Activated naive CD4-positive, alpha-beta T cell treated with anti-CD3 and anti-CD28 coated beads, Interleukin-2, amount 10 ng/mL, durations not matched to agents 7 days and 5 days (primary cell): ENCODE measurements at places on chromosomes 4 and X.
A peak's percentile ranks its signal among the peaks of the same experiment; 100 is the strongest.

DNA sequence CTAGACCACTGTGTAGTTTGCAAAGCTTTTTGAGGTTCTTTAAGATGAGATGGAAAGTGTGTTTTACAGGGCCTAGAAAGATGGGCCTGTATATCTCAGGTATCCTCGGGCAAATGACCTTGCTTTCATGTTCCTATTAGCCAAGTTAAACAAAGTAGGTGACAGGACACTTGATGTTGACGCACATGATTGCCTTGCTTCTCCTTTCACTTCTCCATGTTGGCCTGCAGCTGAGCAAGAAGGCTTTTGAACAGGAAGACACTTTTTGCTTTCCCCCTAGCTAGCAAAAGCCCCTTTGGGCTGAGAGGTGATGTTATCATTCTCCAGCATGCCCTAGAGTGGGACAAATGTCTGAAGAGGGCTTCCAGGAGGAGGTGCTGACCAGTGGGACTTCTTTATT is 202.1 kb downstream of the GPC3 start:
- no peaks in the 10 kb centered on the region for H3K4me1 ChIP-seq
- H3K4me3 ChIP-seq = no peak overlapping the region
- no peak for DNase-seq
- no peak overlapping the region for H3K27ac ChIP-seq
- H3K36me3 ChIP-seq = no peaks in the 10 kb centered on the region
- H3K27me3 ChIP-seq = no peaks in the 10 kb centered on the region

DNA sequence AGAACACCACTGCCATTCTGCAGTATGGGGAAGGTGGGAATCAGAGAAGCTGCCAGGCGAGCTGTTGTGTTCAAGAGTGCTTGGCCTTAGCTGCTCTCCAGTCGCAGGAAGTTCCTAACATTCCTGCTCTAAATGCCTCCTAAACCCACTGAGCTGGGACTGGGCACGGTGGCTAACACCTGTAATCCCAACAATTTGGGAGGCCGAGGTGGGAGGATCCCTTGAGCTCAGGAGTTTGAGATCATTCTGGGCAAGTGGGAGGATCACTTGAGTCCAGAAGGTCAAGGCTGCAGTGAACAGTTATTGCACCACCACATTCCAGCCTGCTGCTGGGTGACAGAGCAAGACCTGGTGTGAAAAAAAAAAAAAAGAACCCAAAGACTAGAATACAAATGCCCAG is 690.3 kb upstream of the FAM241A start:
- no peak for DNase-seq
- H3K4me1 ChIP-seq = no peaks in the 10 kb centered on the region
- no peaks in the 10 kb centered on the region for H3K36me3 ChIP-seq

DNA sequence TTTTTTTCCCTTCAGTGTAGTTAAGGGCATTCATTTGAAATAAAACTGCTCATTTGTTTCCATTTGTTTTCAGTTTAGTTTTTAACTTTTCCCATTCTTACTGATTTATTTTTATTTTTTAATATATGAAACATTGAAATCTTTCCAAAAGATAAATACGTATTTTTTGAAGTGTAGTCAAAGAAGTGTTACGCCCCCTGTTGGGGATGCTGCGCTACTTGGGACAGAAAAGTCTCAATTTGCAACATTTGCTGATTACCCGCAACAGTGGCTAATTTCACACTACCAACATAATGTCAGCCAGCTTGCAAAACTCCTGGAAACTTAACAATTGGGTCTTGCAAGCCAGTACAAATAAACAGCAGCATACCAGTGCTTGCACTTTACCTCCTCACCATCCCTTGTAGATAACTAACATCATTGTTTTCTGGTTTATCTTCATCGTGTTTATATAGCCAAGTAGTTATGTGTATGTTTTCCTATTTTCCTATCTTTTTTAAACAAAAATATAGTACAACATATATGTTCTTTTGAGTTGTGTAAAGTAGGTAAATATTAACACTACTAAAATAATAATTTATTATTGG is 158.6 kb downstream of the STPG2 start:
- no peaks in the 10 kb centered on the region for H3K4me1 ChIP-seq
- DNase-seq = peak; percentile 21
- no peaks in the 10 kb centered on the region for H3K27me3 ChIP-seq
- no peaks in the 10 kb centered on the region for H3K36me3 ChIP-seq

GRCh38 chrX:10620121-10620699 is at the start of gene MID1:
Gene MID1 (minus strand): TSS chrX:10620585. CDS start chrX:10567547, 53,038 bp downstream.
- peak; percentile 25 for DNase-seq
- H3K4me3 ChIP-seq = peak within 1 kb of the TSS; percentile 50
- no peak within 1 kb of the TSS for H3K27ac ChIP-seq
- peaks cover 9% of the 10 kb centered on the region for H3K4me1 ChIP-seq
- peaks cover 36% of the 10 kb centered on the region for H3K27me3 ChIP-seq

- no peaks in the 10 kb centered on the region for H3K36me3 ChIP-seq
- H3K4me1 ChIP-seq = no peaks in the 10 kb centered on the region
- DNase-seq = no peak
- no peak overlapping the region for H3K4me3 ChIP-seq
These were observed 77.5 kb downstream of the IL15 start for GRCh38 chr4:141713771-141714445.

GRCh38 chrX:72101597-72102037 is 30.1 kb downstream of the RTL5 start:
- no peak overlapping the region for H3K4me3 ChIP-seq
- peaks cover 75% of the 10 kb centered on the region for H3K27me3 ChIP-seq
- H3K27ac ChIP-seq = peak overlapping the region; percentile 49
- H3K4me1 ChIP-seq = peaks cover 47% of the 10 kb centered on the region
- DNase-seq = no peak

DNA sequence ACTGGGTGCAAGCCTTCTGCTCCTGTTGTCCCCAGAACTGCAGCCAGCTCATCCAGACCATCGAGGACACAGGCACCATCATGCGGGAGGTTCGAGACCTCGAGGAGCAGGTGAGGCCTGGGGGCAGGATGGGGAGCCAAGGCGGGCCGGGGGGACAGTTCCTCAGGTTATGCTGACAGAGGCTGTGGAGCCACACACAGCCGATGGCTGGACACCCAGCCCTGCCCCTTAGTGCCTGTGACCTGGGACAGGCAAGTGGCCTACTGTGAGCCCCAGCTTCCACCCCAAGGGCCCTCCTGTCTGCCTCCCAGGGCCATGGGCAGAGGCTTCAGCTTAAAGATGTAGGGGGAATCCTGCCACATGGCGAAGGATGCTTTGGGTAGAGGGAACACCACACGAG is 14.3 kb downstream of the CCDC22 start:
- H3K36me3 ChIP-seq = peaks cover 19% of the 10 kb centered on the region
- H3K4me1 ChIP-seq = peaks cover 4% of the 10 kb centered on the region
- no peak overlapping the region for H3K4me3 ChIP-seq
- H3K27me3 ChIP-seq = no peaks in the 10 kb centered on the region
- H3K27ac ChIP-seq = no peak overlapping the region

DNA sequence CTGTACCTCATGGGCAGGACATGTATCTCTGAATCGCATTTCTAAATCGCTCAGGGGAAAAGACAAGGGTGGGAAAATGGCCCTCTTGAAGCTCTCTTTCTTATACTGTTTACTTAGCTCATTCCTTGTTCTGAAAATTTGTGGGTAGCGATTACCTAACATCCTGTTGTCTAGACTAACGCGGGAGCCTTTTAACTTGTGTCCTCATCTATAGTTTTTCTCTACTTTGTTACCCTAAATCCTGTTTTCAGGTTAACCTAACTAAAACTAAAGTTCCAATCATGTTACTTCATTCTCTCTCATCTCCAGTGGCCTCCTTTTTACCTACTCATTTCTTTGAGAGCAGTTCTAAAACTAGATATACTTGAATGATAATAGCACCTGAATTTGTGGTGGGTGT is 45.0 kb downstream of the SNX25 start:
- peak overlapping the region; percentile 80 for H3K27ac ChIP-seq
- H3K36me3 ChIP-seq = peaks cover 18% of the 10 kb centered on the region
- H3K4me3 ChIP-seq = no peak overlapping the region
- peaks cover 56% of the 10 kb centered on the region for H3K4me1 ChIP-seq
- DNase-seq = no peak

- H3K27me3 ChIP-seq = no peaks in the 10 kb centered on the region
- no peaks in the 10 kb centered on the region for H3K4me1 ChIP-seq
- no peaks in the 10 kb centered on the region for H3K36me3 ChIP-seq
- DNase-seq = no peak
- H3K4me3 ChIP-seq = no peak overlapping the region
These were observed 379.5 kb upstream of the FGF13 start for GRCh38 chrX:139091066-139091465.

GRCh38 chr4:1406981-1407656 is 877 bp upstream of the NKX1-1 start:
- peaks cover 2% of the 10 kb centered on the region for H3K4me1 ChIP-seq
- peak overlapping the region; percentile 73 for H3K27ac ChIP-seq
- H3K36me3 ChIP-seq = peaks cover 7% of the 10 kb centered on the region
- peaks cover 96% of the 10 kb centered on the region for H3K27me3 ChIP-seq
- no peak overlapping the region for H3K4me3 ChIP-seq

GRCh38 chr4:151912632-151913031 is 151.8 kb upstream of the GATB start:
- no peak overlapping the region for H3K4me3 ChIP-seq
- peaks cover 5% of the 10 kb centered on the region for H3K4me1 ChIP-seq
- no peak for DNase-seq
- peaks cover 16% of the 10 kb centered on the region for H3K27me3 ChIP-seq
- H3K36me3 ChIP-seq = no peaks in the 10 kb centered on the region

DNA sequence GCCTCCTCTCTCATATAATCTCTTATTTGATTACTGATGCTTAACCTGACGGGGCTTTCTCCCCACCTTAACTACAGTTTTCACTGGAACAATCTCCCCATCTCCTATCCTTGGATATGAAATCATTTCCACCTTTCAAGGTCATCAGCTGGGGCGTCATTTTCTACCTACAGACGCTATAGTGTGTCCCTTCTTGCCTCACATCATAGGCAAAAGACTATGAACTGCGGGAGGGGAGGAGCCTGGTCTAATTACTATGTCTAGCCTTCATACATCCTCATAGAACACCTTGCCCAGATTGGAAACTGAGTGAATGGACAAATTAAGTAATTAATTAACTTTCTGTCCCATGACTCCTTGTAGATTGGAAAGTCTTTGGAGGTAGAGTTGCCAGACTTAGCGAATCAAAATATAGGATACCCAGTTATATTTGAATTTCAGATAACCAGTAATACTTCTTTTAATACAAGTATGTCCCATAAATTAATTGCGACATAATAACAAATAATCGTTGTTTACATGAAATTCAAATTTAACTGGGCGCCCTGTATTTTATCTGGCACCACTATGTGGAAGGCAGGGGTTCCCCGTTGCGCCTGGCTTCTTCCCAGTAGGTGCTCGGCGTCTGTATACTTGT is 752 bp upstream of the ATP6AP2 start:
- peak overlapping the region; percentile 90 for H3K27ac ChIP-seq
- no peak for DNase-seq
- peaks cover 27% of the 10 kb centered on the region for H3K4me1 ChIP-seq
- peak overlapping the region; percentile 87 for H3K4me3 ChIP-seq
